Esophagus muscularis mucosa (tissue), 4 donors: ENCODE measurements at places on chromosomes 5 and 9. TPM values are rescaled to one million over a fixed set of nuclear protein-coding genes. Genes with fewer than 3 reads are reported as not detected.

DNA sequence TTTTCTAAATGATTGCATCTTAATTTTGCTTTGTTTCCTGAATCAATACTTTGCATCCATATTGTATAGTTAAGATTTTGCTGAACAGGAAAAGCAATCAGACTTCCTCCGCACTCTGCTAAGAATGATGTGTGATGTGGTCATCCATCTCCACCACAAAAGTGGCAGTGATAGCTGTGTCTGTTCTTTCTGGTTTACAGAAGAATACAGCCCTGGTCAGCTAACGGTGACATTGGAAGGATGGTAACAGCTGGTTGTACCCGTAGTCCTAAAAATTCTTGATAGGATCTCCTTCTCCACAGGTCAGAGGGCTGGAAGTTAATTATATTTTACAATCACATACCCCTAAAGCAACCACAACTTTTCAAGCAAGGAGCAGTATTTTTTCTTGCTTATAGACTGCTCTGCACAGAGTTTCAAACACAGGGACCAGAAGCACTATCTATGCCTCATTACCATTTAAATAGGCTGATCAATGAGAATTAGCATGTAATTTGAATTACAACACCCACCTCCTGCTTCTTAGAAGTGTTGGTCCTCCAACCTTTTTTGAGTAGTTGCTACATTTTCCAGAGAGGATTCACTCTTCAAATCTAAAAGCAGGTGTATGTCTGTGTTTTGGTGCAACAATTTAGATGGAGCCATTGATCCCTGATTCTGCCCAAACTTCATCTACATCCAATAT lies 1191.9 kb upstream of the NUDT12 start:
- no peak for DNase-seq

DNA sequence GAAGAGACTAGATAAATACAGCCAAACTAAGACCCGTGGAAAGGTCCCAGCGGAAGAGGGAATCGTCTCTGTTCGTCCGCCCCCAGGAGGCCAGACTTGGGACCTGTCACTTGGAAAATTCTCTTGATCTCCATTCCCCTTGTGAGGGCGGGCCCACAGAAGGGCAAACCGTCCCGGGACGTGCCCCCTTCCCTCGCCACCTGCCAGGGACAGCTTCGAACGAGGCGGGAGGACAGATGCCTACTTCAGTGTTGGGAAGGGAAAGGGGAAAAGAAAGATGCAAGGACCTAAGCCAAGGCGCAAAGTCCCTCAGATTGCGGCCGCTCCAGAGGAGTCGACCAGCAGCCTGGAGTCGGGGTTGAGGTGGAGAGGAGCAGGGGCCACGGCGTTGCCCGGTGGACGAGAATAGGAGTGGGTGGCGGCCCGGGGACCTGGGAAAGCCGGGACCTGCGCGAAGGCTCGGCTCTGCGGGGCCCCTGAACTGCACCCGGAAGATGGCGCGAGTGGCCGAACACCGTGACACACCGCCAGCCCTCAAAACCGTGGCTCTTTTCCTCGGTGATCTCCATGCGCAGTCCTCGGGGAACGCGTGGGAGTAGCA lies 4.4 kb upstream of the EBF1 start:
- no peak for DNase-seq

GRCh38 chr5:37776826-37777225 lies 63.0 kb downstream of the GDNF start:
- DNase-seq, result no peak

DNA sequence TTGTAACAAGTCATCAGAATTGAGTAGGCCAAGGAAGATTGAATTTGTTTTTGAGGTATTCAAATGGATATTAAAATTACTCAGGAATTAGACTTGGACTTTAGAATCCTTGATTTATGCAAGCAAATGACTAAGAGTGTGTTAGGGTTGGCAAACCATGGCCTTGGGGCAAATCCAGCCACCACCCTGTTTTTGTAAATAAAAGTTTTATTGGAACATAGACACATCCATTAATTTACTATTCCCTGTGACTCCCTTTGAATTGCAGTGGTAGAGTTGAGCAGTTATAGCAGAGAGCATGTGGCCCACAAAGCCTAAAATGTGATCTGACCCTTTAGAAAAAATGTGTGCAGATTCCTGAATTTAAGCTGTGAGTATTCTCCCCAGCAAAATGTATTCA lies 115.6 kb downstream of the WDR70 start:
- DNase-seq, result no peak

The DNAH5 gene
- 0.52 TPM for total RNA-seq

The GALNT12 gene
- total RNA-seq, result 15.5 TPM

GRCh38 chr5:151310932-151311331 lies 7.4 kb upstream of the SLC36A3 start:
- DNase-seq, result no peak

The IFNA13 gene
- not detected for total RNA-seq

GRCh38 chr5:317086-317811 lies 4.3 kb upstream of the AHRR start:
- DNase-seq, result no peak

DNA sequence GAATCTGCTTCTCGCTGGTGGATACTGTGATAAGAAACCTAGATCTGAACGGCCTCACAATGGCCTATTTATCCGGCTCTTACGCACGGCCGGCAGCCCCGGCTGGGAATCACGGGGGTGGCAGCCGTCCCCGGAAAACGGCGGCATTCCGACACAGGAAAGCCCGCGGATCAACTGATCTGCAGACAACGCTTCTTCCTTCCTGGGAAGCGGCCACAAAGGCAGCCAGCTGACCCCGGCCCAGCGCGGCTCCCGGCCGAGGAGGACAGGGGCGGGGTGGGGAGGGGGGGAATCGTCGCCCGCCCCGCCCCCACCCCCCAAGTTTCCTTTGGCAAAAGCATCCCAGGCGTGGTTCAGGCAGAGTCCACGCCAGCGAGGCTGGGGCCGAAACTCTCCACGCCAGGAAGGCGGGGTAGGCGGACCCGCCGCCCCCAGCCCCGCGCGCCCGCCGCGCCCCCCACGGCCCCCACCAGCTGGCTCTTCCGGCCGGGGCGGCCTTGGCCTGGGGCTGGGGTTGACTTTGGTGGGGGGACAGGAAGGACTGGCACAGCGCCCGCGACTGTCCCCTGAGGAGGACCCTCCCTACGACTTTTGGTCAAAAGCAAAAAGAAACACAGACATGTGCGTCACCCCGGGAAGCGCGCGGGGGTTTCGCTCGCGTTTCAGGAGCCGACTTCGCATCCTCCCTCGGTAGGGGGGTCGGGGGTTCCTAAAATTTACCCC lies 247.7 kb upstream of the ANKRD55 start:
- no peak for DNase-seq
